ENCODE measurements at places on chromosomes 2 and 18. TPM values are rescaled to one million over a fixed set of nuclear protein-coding genes. Genes with fewer than 3 reads are reported as not detected.

DNA sequence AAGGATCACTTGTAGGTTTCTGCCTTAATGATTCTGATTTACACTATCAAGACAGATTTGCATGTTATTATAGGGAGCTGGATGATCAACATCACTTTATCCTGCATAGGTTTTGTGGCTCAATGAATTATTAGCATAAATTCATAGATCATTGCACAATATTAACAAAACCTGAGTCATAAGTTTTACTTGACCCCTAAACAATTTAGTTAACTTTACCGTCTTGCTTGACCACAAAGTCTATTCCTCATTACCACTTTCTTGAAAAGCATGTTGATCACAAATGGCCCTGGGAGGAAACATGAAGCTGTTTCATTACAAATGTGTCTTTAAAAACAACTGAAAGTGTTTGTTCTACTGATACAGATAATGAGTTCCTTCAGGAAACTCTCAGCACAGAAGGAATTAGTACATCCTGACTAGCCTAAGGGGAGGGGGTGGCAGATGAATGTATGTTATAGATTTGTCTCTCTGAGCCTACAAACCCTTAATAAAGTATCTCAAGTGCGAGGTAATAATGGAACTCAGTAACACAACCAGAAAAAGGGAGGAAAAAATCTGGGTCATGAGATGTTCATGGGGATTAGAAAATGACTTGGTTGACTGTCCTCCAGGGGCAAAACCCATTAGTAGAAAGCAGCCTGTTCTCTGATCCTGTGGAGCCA, 303.4 kb downstream of the PIK3C3 start:
- no peak for DNase-seq

DNA sequence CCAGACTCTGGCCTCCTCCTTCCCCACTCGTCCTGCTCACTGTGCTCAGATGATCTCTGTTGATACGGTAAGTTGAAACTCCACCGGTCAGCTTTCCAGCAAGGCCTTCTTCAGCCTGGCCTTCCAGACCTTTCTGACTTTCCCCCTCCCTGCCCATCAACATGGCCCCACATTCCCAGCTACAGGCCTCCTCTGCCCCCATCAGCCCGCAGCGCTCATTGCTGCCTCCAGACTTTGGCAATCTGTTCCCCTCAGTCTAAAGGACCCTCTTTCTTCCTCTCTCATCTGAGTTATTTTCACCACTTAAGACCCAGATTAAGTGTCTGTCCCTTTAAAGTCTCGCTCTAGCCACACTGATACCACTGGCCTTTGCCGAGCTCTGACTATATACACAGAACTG, 10.6 kb downstream of the LOXHD1 start:
- DNase-seq, result no peak

The PEX13 gene
- 20.3 TPM for total RNA-seq

GRCh38 chr2:10387033-10387432, 61.1 kb downstream of the ODC1 start:
- no peak for DNase-seq

The PJVK gene
- total RNA-seq, result 0.91 TPM

The RNF152 gene
- 0.03 TPM for total RNA-seq

The POTEE gene
- 0.83 TPM for total RNA-seq

DNA sequence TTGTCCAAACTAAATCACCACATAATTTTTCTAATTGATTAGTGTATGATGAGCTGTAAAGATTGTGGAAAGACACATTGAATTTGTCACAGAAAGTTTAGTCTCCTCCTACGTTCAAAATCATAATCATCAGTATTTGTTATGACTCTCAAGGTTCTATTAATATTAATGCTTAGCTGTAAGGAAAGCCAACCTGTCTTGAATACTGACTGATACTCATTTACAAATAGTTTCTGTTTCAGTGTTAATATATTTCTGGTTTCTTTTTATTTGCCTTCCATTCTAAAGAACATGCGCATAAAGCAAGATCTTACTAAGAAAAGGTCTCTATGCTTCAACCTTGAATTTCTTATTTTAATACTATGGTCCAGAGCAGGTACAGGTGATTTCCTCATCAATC, 55.1 kb downstream of the CPS1 start:
- DNase-seq, result no peak

- DNase-seq, result no peak
These were observed 63.2 kb upstream of the ATP5MC3 start for GRCh38 chr2:175244697-175245096.

The RGPD3 gene
- 0.05 TPM for total RNA-seq

GRCh38 chr2:22703286-22703920, 681.6 kb upstream of the KLHL29 start:
- no peak for DNase-seq

- DNase-seq, result no peak
These were observed 476 bp downstream of the GLB1L start for GRCh38 chr2:219244789-219245147.

The RAB27B gene
- total RNA-seq, result 5.0 TPM
